ENCODE measurements at places on chromosomes 7 and 10.

DNA sequence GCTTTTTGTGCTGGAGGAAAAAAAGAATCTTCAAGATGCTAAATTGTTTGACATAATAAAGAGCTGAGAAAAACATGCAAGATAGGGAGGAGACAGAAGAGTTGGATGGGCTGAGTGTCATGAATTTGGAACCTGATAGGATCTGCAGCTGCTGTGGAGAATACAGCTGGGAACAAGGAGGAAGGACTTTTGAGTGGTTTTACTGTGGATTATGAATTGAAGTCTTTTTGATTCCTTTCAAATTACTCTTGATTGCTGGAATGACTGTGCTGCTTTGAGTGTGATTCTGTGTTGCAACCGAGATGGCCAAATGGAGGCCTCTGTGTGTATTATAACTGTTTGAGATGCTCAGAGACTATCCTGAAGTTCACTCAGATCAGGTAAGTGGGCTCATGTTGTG is 4.0 kb downstream of the EFCAB10 start:
- no peak for DNase-seq

DNA sequence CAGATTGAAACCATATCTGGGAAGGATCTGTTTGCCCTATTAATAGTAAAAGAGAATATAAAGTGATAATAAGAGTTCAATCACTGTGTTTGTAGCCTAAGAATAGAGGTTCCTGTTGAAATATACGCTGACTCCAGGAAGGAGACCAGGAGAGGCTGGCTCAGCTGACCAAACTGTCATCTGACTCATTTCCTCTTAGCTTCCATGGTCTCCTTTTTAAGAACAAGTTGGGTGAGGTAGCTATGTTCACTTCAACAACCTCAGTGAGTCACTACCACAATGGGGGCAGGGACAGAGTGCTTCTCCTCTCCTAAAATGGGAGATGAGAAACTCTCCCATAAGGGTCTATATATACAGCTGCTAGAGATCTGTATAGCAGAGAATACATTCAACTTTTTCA is 543.3 kb downstream of the CALN1 start:
- no peak for DNase-seq

DNA sequence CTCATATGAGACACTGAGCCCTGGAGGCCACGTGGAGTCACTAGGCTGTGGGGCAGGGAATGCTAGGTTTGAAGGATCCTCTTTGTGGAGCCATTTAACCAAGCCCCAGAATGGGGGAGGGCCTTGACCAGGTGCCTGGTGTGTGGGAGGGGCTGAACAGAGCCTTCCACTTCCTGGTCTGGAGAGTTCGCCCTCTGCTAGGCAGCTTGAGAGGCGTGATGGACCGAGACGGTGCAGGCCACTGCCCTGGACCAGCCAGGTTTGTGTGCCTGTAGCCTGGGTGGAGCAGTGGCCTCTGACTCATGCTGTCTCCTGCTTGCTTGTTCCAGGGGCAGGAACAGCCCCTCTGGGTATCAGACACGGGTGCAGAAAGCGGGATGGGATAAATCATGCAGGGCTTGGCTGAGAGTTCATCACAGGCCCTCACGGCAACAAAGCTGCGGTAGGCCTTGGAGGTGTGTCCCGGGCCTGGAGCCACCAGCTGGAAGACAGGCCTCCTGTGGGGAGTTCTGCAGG is 27.4 kb downstream of the ADAMTS14 start:
- DNase-seq = no peak

DNA sequence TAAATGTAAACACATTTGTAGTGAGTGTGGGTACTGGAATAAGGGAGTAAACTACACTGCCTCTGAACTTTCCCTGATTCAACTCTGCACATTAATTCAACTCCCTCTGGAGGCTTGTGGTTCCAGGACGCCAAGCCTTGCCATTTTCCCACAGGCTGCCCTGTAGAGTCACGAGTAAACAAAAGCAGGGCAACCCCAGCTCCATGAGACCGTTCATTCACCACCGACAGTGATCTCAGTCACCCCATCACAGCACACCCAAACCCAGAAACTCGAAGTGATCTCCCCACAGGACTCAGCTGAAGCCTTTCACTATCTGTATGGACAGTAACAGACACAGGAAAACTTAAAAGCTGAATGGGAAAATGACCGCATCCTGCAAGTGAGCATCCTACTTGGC is 218.8 kb upstream of the FRMD4A start:
- DNase-seq = no peak

GRCh38 chr7:98105942-98106544 is 619 bp upstream of the LMTK2 start:
- DNase-seq = no peak

DNA sequence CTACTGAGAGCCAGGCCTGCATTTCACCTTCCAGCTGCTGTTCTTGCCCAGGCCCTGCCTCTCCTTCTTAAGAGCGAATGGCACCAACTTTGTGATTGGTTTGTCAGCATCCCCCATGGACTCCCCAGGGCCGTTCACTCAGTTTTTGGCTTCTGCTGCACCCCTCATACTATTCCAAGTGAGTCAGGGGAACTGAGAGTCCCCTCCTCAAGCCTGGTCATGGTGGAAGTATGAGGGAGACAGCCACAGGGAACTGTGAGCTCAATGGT is 62.4 kb upstream of the ANTXRL start:
- DNase-seq = no peak

- DNase-seq = no peak
Observed at GRCh38 chr10:6721964-6722615, 142.0 kb upstream of the PRKCQ start.

DNA sequence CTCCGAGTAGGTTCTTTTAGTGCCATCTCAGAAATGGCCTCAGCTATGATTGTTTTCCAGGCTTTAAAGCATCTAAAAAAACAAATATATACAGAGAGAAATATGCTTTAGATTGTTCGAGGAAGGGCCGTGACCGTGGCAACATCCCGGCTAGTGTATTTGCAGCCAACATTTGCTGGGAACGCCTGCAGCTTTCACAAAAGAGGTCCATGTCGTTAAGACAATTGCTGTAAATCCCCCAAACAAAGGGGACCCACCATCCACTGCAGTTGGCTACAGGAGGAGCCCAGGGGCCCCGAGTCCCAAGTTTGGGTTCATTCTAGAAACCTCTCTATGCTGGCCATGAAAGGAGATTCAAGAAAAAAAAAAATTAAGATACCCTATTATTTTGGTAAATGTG is 152.8 kb upstream of the TCF7L2 start:
- DNase-seq = no peak

GRCh38 chr10:62632071-62632809 is 172.3 kb upstream of the ADO start:
- peak; percentile 84 for DNase-seq

DNA sequence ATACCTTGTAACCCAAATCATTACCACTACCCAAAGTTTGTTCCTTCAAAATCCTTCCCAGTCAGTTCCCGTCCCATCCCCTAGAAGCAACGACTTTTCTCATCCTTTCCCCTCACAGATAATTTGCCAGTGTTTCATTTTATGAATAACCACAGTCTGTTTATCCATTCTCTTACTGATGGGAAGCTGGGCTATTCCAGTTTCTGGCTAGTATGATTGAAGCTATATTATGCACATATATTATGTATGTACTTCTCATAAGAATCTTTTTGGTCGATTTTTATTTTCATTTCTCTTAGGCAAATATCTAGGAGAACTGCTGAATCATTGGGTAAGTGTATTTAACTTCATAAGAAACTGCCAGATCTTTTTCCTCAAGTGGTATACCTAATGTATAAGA is 114.6 kb downstream of the ZNF438 start:
- no peak for DNase-seq

- no peak for DNase-seq
Observed at GRCh38 chr7:132207211-132207610, 369.1 kb downstream of the PLXNA4 start.

DNA sequence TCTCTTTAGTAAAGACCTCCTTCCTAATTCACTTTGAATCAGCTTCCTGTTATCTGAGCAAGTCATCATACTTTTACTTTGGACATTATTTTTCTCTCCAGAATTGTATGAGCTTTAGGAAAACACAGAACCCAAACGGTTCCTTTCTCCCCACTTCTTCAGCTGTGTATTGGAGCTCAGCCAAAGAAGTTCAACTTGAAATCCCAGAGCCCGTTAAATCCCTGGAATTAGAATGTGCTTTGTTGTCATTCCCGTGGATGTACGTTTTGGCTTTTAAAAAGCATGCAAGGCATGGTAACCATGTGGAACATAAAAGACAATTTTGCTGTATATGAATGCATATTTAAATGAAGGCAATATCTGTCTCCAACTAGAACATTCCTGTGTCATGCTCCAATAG is 46.6 kb downstream of the AGMO start:
- no peak for DNase-seq

- no peak for DNase-seq
Observed at GRCh38 chr10:77431209-77431611, 206.4 kb downstream of the KCNMA1 start.

- no peak for DNase-seq
Observed at GRCh38 chr7:6227294-6227846, 45.1 kb downstream of the CYTH3 start.

- DNase-seq = no peak
Observed at GRCh38 chr10:11894381-11895107, 71.4 kb downstream of the PROSER2 start.

All from CD4-positive, alpha-beta T cell treated with Interleukin-4 for 1 hour (primary cell).